Brain microvascular endothelial cell (primary cell): ENCODE measurements at places on chromosomes 4 and X.
A peak's percentile ranks its signal among the peaks of the same experiment; 100 is the strongest.

DNA sequence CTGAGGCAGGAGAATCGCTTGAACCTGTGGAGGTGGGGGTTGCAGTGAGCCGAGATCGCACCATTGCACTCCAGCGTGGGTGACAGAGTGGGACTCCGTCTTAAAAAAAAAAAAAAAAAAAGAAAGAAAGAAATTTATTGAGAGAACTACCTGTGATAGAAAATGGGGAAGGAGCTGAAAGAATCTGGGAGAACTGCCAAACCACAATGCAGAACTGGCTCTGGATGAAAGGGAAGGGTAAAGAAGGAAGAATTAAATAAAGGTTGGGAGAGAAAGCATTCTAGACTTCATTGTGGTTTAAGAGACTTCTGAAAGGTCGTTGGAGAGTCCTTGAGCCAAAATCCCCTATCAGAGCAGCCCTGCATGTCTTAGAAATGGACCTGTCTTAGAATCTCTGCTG lies 567.9 kb upstream of the HTR2C start:
- no peak for DNase-seq

DNA sequence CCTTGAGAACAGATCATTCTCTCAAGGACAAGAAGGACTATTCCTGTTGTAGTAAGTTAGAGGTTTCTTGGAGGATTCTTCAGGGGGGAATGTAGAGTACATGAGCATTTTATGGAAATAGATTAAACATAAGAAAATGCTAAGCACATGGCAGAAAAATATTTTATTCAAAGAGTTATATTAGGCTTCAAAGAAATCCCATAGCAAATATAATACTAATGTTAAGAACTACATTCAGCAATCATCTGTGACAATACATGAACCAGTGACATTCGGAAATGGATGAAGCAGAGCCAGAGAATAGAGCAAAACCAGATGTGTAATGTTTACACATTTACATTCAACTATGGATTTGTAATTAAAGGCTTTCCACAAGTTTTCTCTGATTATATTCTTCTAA lies 288.6 kb downstream of the NAF1 start:
- no peak for DNase-seq

- peak; percentile 35 for DNase-seq
Observed at GRCh38 chr4:76447393-76447851, 12.4 kb downstream of the SHROOM3 start.

GRCh38 chr4:150906987-150907633 lies 108.0 kb downstream of the LRBA start:
- DNase-seq: no peak

DNA sequence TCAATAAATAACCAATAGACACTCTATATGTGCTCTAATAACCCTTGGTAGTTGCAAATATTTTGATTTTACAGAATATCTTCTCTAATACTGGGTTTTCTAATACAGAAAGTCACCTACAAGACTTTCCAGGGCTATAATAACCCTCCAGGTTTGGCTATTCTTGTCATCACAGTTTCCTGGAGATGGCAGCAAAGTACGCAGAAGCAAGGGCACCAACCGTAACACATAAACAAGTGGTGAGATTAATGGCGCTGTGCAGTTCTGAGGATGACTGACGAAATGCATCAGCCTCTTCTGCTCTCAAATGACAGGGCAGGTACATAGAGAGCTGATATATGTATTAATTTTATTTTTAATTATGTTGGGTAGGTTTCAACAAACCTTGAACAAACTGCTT lies 122.4 kb downstream of the C4orf33 start:
- DNase-seq: peak; percentile 59
